Activated CD4-positive, alpha-beta memory T cell treated with anti-CD3 and anti-CD28 coated beads for 36 hours (primary cell): ENCODE measurements at places on chromosomes 3 and 15. TPM values are rescaled to one million over a fixed set of nuclear protein-coding genes. Genes with fewer than 3 reads are reported as not detected.

DNA sequence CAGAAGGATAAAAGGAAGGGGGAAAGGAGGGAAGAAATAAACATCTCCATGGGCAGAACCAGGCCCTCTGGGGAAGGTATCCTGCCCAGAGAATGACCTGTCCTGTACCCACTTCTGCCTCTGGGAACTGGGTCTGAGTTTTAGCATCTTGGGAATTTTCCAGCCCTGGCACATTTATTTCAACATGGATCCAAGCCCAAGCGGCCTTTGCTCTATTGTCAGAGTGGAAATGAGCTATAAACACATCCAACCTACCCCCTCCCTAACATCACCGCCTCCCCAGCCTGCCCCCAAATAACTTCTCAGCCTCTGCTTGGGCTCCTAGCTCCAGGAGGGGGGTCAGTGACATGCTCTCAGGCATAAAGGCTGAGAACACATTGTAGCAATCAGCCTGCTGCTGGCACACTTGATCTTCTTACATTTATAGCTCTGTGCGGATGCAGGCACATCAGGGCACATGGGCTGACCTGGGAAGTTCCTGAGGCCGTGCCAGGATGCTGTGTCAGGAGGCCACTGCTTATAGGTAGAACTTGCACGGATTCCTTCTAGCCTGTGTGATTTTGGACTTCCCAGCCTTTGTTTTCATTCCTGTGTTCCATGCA lies 4.6 kb upstream of the OXTR start:
- peaks cover 36% of the 10 kb centered on the region for H3K27me3 ChIP-seq
- DNase-seq = no peak
- no peaks in the 10 kb centered on the region for H3K36me3 ChIP-seq
- H3K27ac ChIP-seq = no peak overlapping the region
- H3K4me1 ChIP-seq = peaks cover 6% of the 10 kb centered on the region

DNA sequence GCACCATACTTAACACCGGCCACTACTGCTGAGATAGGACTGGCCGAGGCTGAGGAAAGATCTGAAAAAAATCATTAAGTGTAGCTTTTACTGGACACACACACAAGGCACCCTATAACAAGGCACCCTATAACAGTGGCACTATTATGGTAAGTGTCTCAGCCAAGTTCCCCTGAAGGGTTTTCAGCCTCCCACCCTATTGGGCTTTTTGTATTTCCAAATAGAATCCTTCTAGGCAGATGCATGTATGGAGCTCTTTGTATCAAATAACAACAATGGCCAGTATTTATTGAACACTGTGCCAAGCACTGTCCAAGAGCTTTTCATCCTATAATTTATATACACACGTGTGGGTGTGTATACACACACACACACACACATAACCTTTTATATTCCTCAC lies 6.7 kb upstream of the DNAJA4 start:
- DNase-seq = no peak
- H3K27me3 ChIP-seq = no peaks in the 10 kb centered on the region
- H3K36me3 ChIP-seq = no peaks in the 10 kb centered on the region
- H3K4me1 ChIP-seq = no peaks in the 10 kb centered on the region
- no peak overlapping the region for H3K4me3 ChIP-seq
- H3K27ac ChIP-seq = no peak overlapping the region

DNA sequence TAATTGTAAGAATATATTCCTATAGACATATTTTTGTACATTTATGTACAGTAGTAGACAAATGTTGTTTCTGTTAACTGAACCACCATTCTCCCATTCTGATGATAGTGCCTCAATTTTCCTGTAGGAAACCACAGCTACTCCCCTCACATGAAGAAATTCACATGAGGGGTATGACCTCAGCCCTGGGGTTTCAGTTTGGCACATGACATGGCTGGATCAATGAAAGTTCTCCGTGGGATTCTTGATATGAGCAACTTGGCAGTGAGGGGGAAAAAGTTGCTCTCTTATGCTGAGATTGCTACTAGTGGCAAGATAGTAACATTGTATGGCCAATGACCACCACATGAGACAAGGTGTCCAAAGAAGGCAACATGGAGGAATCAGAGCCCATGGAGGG lies 1090.3 kb upstream of the CFAP20DC start:
- H3K4me1 ChIP-seq = peaks cover 3% of the 10 kb centered on the region
- no peak overlapping the region for H3K27ac ChIP-seq
- H3K27me3 ChIP-seq = no peaks in the 10 kb centered on the region
- H3K36me3 ChIP-seq = no peaks in the 10 kb centered on the region
- no peak overlapping the region for H3K4me3 ChIP-seq
- peak; percentile 23 for DNase-seq

GRCh38 chr15:59436774-59437141 lies 1.2 kb upstream of the FAM81A start:
- H3K27ac ChIP-seq = no peak overlapping the region
- DNase-seq = no peak
- peaks cover 51% of the 10 kb centered on the region for H3K27me3 ChIP-seq
- H3K4me3 ChIP-seq = peak overlapping the region; percentile 7

- no peak overlapping the region for H3K27ac ChIP-seq
- H3K4me1 ChIP-seq = no peaks in the 10 kb centered on the region
- H3K36me3 ChIP-seq = no peaks in the 10 kb centered on the region
- DNase-seq = no peak
- peaks cover 2% of the 10 kb centered on the region for H3K27me3 ChIP-seq
Observed at GRCh38 chr15:83783227-83783626, 129.3 kb downstream of the ADAMTSL3 start.

- peaks cover 41% of the 10 kb centered on the region for H3K27me3 ChIP-seq
- no peak for DNase-seq
Observed at GRCh38 chr3:64444490-64445108, 219.3 kb upstream of the PRICKLE2 start.

GRCh38 chr3:76872999-76873398 lies 166.9 kb upstream of the ROBO2 start:
- H3K27ac ChIP-seq = no peak overlapping the region
- no peaks in the 10 kb centered on the region for H3K36me3 ChIP-seq
- no peak for DNase-seq
- no peaks in the 10 kb centered on the region for H3K27me3 ChIP-seq

GRCh38 chr3:139506766-139507165 lies 30.4 kb upstream of the RBP2 start:
- no peaks in the 10 kb centered on the region for H3K27me3 ChIP-seq
- no peak overlapping the region for H3K27ac ChIP-seq
- H3K4me3 ChIP-seq = no peak overlapping the region
- no peak for DNase-seq

GRCh38 chr3:141289228-141289772 lies 57.7 kb downstream of the PXYLP1 start:
- H3K36me3 ChIP-seq = peaks cover 9% of the 10 kb centered on the region
- no peak for DNase-seq
- no peak overlapping the region for H3K27ac ChIP-seq
- peaks cover 6% of the 10 kb centered on the region for H3K4me1 ChIP-seq
- H3K27me3 ChIP-seq = no peaks in the 10 kb centered on the region

- peaks cover 32% of the 10 kb centered on the region for H3K4me1 ChIP-seq
- H3K27me3 ChIP-seq = no peaks in the 10 kb centered on the region
- no peak for DNase-seq
Observed at GRCh38 chr3:141430316-141430715, 56.5 kb upstream of the RASA2 start.

GRCh38 chr3:61347981-61348380 lies 96.7 kb upstream of the FHIT start:
- no peaks in the 10 kb centered on the region for H3K36me3 ChIP-seq
- no peak overlapping the region for H3K4me3 ChIP-seq
- no peak overlapping the region for H3K27ac ChIP-seq
- no peaks in the 10 kb centered on the region for H3K4me1 ChIP-seq

- H3K4me1 ChIP-seq = peaks cover 4% of the 10 kb centered on the region
- H3K27me3 ChIP-seq = no peaks in the 10 kb centered on the region
- no peak overlapping the region for H3K27ac ChIP-seq
- no peak for DNase-seq
Observed at GRCh38 chr3:188487652-188488051, 333.7 kb downstream of the LPP start.

GRCh38 chr3:126344380-126345041 lies 12.7 kb downstream of the KLF15 start:
- H3K4me3 ChIP-seq = no peak overlapping the region
- no peaks in the 10 kb centered on the region for H3K36me3 ChIP-seq
- DNase-seq = no peak
- H3K27me3 ChIP-seq = no peaks in the 10 kb centered on the region

GRCh38 chr3:14451844-14452739 lies 49.7 kb downstream of the SLC6A6 start:
- H3K27me3 ChIP-seq = no peaks in the 10 kb centered on the region
- peaks cover 33% of the 10 kb centered on the region for H3K36me3 ChIP-seq
- H3K4me1 ChIP-seq = peaks cover 6% of the 10 kb centered on the region
- DNase-seq = no peak

DNA sequence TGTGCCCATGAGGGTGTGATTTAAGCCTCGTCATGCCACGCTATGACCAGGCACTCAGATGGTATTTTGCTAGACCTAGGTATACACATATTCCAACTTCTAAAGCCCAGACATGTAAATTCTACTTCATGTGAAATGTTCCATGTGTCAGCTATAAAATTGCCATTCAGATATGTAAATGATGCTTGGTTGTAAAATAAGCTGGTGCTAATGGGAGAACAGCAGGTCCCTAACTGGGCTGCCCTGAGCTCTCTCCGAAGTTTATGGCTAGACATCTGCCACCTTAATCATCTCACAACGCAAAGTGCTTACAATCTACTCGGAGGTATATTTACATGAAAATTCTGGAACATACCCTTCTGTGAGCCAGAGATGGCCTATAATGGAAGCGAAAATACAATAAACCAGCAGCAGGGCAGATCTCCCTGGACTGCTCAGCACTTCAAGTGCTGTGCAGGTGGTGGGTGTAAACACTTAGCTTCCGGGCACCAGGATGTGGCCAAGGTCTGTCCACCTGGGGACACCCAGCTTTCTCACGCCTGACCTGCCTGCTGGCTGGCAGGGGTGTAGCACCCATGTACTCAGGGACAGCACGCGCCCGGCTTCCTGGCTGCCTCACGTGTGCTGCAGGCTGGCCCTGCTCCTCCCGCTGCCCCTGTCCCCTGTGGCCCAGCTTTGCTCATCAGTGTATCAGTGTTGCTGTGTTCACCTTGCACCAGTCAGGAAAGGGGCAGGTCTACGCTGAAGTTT lies 82.0 kb downstream of the CHDH start:
- no peaks in the 10 kb centered on the region for H3K27me3 ChIP-seq
- no peaks in the 10 kb centered on the region for H3K4me1 ChIP-seq
- DNase-seq = no peak
- H3K4me3 ChIP-seq = no peak overlapping the region
- no peak overlapping the region for H3K27ac ChIP-seq
- H3K36me3 ChIP-seq = no peaks in the 10 kb centered on the region

DNA sequence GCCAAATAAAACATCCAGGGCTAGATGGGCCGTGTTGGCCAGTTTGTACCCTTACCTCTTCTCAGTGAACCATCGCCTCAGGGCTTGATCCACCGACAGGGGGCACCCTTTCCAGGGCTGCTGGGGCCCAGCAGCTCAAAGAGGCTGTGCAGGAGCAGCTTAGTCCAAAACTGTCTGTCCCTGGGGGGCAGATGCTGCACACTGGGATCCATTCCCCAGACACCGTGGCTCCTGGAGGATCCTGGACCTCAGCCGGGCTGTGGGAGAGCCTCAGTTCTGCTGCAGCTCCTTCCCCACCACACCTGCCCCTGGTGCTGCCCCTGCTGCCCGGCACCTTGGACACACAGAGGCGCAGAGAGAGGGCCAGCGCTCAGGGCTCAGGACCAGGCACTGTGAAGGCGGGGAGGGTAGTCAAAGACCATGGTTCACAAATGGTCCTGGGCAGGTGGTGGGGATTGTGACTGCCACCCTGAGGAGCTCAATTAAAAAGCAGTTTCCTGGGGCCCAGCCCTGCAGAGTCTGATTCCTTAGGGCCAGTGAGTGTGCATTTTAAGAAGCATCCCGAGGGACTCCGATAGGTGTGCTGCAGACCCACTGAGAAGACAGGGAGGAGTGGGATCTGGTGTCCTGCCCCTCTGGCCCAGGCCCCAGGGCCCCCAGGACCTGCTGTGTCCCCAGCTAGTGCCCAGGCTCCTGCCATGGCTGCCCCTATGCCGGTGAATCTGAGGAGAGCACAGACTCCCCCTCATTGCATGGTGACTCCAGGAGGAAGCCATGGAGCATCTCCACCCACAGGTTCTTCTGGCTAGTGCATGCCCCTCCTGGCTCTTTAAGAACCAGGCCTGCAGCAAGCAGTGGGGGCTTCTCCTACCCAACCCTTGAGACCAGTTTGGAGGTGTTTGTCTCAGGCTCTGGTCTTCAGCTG lies 86.5 kb upstream of the PRR20G start:
- peaks cover 2% of the 10 kb centered on the region for H3K27me3 ChIP-seq
- DNase-seq = peak; percentile 37
- H3K27ac ChIP-seq = no peak overlapping the region
- H3K4me1 ChIP-seq = no peaks in the 10 kb centered on the region

DNA sequence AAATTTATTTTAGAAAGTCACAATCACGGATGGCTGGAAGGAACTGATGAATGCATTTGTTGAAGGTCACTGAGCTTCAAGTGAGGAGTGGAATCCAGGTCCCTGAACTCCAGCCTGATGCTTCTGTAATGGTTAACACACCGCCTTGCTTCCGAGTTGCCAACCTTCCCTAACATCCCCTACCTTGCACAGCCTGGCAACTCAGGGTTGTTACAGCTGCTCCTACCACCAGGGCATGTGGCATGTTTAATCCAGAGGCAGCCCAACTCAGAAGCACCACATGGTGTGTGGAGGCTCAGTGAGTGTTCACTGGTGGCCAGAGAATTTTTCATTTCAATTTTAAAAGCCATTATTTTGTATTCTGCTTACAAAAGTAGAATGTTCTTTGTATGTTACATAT lies 4.9 kb downstream of the TM2D3 start:
- H3K27me3 ChIP-seq = no peaks in the 10 kb centered on the region
- H3K4me1 ChIP-seq = peaks cover 42% of the 10 kb centered on the region
- H3K27ac ChIP-seq = peak overlapping the region; percentile 33
- H3K36me3 ChIP-seq = peaks cover 47% of the 10 kb centered on the region
- no peak for DNase-seq

GOLGA6L10 gene
- total RNA-seq = 1.7 TPM

CELSR3 gene
- total RNA-seq = 7.5 TPM

FYCO1 gene
- 14.0 TPM for total RNA-seq

TRIM42 gene
- not detected for total RNA-seq

RLBP1 gene
- total RNA-seq = not detected

IL5RA gene
- 0.74 TPM for total RNA-seq

IL16 gene
- total RNA-seq = 58.8 TPM

VIPR1 gene
- 6.5 TPM for total RNA-seq

ITIH1 gene
- not detected for total RNA-seq

MYRIP gene
- total RNA-seq = not detected

GFM1 gene
- 48.7 TPM for total RNA-seq

CCDC54 gene
- not detected for total RNA-seq

NOX5 gene
- 0.02 TPM for total RNA-seq

SLCO3A1 gene
- 10.8 TPM for total RNA-seq

ATP13A5 gene
- not detected for total RNA-seq
